ENCODE measurements at places on chromosomes 3 and 15.

DNA sequence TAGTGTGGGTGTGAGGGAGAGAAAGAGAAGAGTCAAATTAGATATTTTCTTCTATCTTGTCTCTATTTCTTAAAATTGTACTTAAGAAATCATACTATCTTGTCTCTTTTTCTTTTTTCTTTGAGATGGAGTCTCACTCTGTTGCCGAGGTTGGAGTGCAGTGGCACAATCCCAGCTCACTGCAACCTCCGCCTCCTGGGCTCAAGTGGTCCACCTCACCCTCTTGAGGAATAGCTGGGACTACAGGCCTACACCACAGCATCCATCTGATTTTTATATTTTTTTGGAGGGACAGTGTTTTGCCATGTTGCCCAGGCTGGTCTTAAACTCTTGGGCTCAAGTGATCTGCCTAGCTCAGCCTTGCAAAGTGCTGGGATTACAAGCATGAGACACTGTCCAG, 104.2 kb downstream of the MYO9A start:
- H3K27me3 ChIP-seq: no peaks in the 10 kb centered on the region
- no peak overlapping the region for H3K4me3 ChIP-seq
- H3K36me3 ChIP-seq: no peaks in the 10 kb centered on the region
- H3K4me1 ChIP-seq: no peaks in the 10 kb centered on the region
- H3K27ac ChIP-seq: no peak overlapping the region
- no peak for DNase-seq

DNA sequence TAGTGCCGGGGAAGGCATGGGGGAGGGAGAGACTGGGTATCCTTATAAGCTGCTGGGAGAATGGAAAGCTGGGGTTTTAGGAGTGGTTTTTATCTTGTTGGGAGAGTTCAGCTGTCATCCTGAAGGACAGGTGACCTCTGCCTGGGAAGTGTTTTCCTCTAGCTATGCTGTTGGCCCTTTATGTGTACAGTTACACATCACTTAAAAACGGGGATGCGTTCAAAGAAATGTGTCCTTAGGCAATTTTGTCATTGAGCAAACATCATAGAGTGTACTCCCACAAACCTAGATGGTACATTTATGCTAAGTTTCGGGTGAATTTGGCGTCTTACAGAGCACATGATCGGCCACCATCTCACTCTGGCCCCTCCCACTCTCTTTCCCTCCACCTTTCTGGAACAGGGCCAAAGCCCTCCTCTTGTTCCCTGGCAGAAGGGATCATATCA, 164.3 kb upstream of the NUDT16 start:
- no peak overlapping the region for H3K27ac ChIP-seq
- H3K4me3 ChIP-seq: no peak overlapping the region

DNA sequence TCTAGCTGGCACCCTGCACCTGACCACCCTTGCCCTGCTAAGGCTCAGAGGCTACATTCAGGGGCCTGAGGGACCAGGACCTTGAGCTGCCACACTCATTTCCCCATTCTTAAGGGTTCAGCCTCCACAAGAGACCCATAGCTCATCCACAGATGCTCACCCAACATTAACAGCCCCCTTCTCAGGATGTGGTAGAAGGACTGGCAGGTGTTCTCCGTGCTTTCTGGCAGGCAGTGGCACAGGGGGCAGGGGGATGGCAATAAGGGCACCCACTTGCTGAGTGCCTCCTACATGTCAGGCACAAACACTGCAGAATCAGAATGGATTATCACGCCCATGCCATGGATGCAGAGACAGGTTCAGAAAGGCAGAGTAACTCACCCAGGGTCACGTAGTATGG, 9.4 kb downstream of the MAPKAPK3 start:
- H3K36me3 ChIP-seq: peaks cover 17% of the 10 kb centered on the region
- DNase-seq: no peak
- H3K4me1 ChIP-seq: no peaks in the 10 kb centered on the region

- no peaks in the 10 kb centered on the region for H3K27me3 ChIP-seq
- H3K27ac ChIP-seq: no peak overlapping the region
- no peak for DNase-seq
- no peaks in the 10 kb centered on the region for H3K4me1 ChIP-seq
- no peaks in the 10 kb centered on the region for H3K36me3 ChIP-seq
These were observed 60.6 kb downstream of the TCF12 start for GRCh38 chr15:56978898-56979662.

DNA sequence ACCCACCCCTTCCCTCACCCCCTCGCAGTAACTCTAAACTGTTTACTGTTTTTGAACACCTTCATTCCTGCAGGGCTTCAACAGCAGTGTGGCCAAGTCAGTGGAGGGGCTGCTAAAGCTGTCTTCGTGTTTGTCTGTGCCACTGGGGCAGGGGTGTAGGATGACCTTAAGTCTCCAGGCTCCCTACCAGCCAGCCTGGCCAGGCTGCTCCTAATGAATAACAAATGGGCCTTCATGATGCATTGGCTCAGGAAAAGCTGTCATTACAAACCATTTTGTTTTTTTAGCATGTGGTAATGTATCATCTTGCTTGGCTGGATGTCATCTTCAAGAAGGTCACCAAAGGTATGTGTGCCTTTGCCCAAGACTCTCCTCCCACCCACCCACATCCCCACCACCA, 372.2 kb upstream of the WNT5A start:
- H3K4me1 ChIP-seq: peaks cover 5% of the 10 kb centered on the region
- H3K4me3 ChIP-seq: no peak overlapping the region
- no peak for DNase-seq
- H3K36me3 ChIP-seq: no peaks in the 10 kb centered on the region
- no peak overlapping the region for H3K27ac ChIP-seq

GRCh38 chr3:42547401-42547945, 34.3 kb downstream of the SEC22C start:
- H3K27ac ChIP-seq: no peak overlapping the region
- H3K4me1 ChIP-seq: no peaks in the 10 kb centered on the region
- DNase-seq: peak; percentile 81
- no peak overlapping the region for H3K4me3 ChIP-seq

DNA sequence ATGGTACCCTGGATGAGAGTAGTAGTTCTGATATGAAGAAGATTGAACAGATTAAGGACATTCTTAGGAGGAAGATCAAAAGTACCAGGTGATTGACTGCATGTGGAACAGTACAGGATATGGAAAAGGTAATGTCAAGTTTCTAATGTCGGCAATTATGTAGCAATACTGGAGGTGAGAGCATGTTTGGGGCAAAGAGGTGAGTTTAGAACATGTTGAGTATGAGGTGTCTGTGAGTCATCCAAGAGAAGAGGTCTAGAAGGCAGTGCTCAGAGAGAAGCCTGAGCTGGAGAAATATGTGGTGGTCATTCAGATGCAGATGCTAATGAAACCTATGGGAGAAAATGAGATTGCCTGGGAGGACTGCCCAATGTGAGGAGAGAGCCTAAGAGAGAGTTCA, 305.6 kb downstream of the ZBTB20 start:
- H3K4me1 ChIP-seq: no peaks in the 10 kb centered on the region
- no peak overlapping the region for H3K27ac ChIP-seq
- no peak overlapping the region for H3K4me3 ChIP-seq
- DNase-seq: no peak
- no peaks in the 10 kb centered on the region for H3K27me3 ChIP-seq

DNA sequence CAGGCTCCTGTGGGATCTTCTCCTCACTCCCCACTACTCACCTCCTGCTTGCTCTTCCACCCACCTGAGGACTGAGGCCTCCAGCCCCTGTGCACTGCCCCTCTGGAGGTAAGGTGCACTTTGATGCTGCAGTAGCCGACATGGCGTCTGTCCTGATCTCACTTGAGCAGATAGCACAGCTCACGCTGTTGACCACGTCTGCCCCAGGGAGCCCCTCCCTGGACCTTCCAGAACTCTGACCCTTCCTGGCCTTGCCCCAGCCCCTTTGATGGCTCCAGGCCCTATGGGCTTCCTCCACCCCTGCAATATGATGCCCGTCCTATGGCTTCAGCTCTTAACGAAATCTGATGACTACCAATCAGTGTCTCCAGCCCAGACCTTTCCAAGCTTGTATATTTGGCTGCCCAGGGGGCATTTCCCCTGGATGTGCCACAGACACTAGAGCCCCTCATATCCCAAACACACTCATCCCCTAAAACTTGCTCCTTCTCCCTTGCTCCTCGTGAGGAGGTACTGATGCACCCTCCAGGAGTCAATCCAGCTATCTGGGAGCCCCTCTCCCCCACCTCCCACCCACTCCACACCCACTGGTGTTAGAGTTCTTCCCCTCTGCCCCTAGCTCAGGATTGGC, 27.1 kb downstream of the KY start:
- no peak overlapping the region for H3K4me3 ChIP-seq
- H3K4me1 ChIP-seq: no peaks in the 10 kb centered on the region
- peak; percentile 15 for DNase-seq
- H3K27ac ChIP-seq: no peak overlapping the region
- no peaks in the 10 kb centered on the region for H3K36me3 ChIP-seq
- no peaks in the 10 kb centered on the region for H3K27me3 ChIP-seq

- no peak overlapping the region for H3K4me3 ChIP-seq
- H3K27ac ChIP-seq: no peak overlapping the region
- DNase-seq: no peak
- H3K27me3 ChIP-seq: no peaks in the 10 kb centered on the region
These were observed 153.2 kb upstream of the THBS1 start for GRCh38 chr15:39427705-39428104.

DNA sequence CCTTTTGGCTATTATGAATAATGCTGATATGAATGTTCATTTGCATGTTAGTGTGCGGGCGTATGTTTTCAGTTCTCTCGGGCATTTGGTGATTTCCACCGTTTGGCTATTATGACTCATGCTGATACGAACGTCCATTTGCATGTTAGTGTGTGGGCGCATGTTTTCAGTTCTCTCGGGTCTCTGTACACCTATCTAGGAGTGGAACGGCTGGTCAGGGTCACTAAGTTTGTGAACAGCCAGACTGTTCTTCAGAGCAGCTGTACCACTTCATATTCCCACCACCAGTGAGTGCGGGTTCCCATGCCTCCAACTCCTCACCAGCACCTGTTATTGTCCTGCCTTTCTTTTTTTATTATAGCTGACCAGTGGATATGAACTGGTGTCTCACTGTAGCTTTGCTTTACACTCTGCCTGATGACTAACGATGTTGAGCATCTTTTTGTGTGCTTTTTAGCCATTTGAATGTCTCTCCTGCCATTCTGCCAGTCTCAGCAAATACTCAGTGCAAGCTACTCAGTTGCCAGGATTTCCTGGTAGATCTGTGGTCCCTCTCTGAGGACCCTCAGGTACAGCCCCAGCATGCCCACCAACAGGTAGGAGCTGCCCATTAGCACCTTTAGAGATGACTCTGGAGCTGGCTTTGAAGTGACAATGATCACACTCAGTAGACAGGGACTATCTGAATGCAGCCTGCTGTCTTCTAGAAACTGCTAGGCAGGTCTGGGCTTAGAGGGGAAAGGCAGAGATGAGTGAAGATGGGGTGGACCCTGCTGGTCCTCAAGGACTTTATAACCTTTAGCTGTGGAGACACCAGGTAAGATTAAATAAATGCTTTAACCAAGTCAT, 141.1 kb downstream of the XXYLT1 start:
- no peaks in the 10 kb centered on the region for H3K4me1 ChIP-seq
- H3K4me3 ChIP-seq: no peak overlapping the region
- no peak for DNase-seq
- no peak overlapping the region for H3K27ac ChIP-seq
- no peaks in the 10 kb centered on the region for H3K36me3 ChIP-seq
- no peaks in the 10 kb centered on the region for H3K27me3 ChIP-seq

GRCh38 chr3:60147249-60147950, 1097.6 kb upstream of the CFAP20DC start:
- H3K4me1 ChIP-seq: peaks cover 4% of the 10 kb centered on the region
- H3K27ac ChIP-seq: no peak overlapping the region
- no peaks in the 10 kb centered on the region for H3K36me3 ChIP-seq
- no peak for DNase-seq
- no peak overlapping the region for H3K4me3 ChIP-seq

DNA sequence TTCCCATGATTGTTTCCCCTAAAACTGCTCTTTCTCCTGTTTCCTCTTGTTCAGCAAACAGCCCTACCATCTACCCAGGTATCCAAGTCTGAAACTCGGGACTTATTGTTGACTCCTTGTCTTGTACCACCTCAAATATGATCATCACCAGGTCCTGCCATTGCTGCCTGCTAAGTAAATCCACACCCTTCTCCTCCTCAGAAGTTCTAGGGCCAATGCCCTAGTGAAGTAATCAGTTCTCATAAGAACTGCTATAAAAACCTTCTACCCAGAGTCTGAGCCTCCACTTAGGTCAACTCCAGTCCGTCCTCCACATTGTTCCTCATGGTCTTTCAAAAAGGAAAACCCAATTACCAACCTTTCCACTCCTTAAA, 77.0 kb upstream of the IL12A start:
- no peaks in the 10 kb centered on the region for H3K27me3 ChIP-seq
- H3K4me1 ChIP-seq: no peaks in the 10 kb centered on the region
- DNase-seq: no peak
- no peaks in the 10 kb centered on the region for H3K36me3 ChIP-seq
- no peak overlapping the region for H3K27ac ChIP-seq
- no peak overlapping the region for H3K4me3 ChIP-seq

DNA sequence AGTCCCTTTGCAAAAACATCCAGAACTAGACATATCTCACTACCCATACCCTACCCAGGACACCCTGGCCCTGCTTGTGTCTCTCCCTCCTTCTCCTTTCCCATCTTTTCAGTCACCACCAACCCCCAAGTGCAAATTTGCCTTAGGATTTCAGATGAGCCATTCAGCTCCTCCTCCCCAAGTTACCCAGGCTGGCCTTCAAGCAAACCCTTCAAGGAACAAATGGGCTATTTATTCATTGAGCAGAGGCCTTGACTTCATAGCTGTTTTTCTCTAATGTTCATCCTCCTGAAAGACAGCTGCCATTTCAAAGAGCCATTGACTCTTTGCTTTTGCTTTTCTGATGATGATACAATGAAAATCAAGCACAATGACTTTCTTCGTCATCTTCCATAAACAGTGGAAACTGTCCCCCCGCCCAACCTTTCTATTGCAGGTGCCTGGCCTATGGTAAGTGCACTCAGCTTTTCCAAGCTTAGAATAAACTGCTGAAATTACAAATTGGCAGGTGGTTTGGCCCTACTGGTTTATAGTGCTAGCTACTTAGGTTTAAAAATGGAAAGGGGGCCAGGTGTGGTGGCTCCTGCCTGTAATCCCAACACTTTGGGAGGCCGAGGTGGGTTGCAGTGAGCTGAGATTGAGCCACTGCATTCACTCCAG, 26.1 kb upstream of the KLHL6 start:
- no peak for DNase-seq
- H3K27me3 ChIP-seq: no peaks in the 10 kb centered on the region
- no peaks in the 10 kb centered on the region for H3K4me1 ChIP-seq
- H3K36me3 ChIP-seq: no peaks in the 10 kb centered on the region

GRCh38 chr3:157520485-157521150, 17.4 kb upstream of the VEPH1 start:
- peaks cover 3% of the 10 kb centered on the region for H3K36me3 ChIP-seq
- no peak for DNase-seq
- no peak overlapping the region for H3K27ac ChIP-seq
- H3K4me1 ChIP-seq: no peaks in the 10 kb centered on the region

- no peak overlapping the region for H3K4me3 ChIP-seq
- H3K36me3 ChIP-seq: no peaks in the 10 kb centered on the region
- DNase-seq: no peak
- no peaks in the 10 kb centered on the region for H3K27me3 ChIP-seq
- H3K27ac ChIP-seq: no peak overlapping the region
These were observed 25.4 kb downstream of the AADAC start for GRCh38 chr3:151839313-151839631.
